Smooth muscle cell of bladder (primary cell): ENCODE measurements at places on chromosomes 12 and 14. TPM values are rescaled to one million over a fixed set of nuclear protein-coding genes. Genes with fewer than 3 reads are reported as not detected.

The RPGRIP1 gene
- not detected in 2 replicates for total RNA-seq

The RTL1 gene
- not detected in 2 replicates for total RNA-seq

The GLIPR1L1 gene
- not detected in 2 replicates for total RNA-seq

The TSPAN9 gene
- total RNA-seq, result 22.0 and 23.3 TPM in 2 replicates

The PTCSC3 gene
- not detected in 2 replicates for total RNA-seq

The PAPLN gene
- total RNA-seq, result 1.8 and 2.4 TPM in 2 replicates

The GPRC5D gene
- not detected in 2 replicates for total RNA-seq

The TESPA1 gene
- not detected in 2 replicates for total RNA-seq

The ABHD12B gene
- total RNA-seq, result under 0.01 TPM in 1 of 2 replicates, not detected in the other

The KRT6C gene
- not detected in 2 replicates for total RNA-seq

The ART4 gene
- total RNA-seq, result under 0.01 TPM in 2 replicates

The MORN3 gene
- total RNA-seq, result 0.57 and 0.65 TPM in 2 replicates

The CPNE8 gene
- total RNA-seq, result 6.4 and 6.7 TPM in 2 replicates

The FAM90A1 gene
- total RNA-seq, result under 0.01 and 0.09 TPM in 2 replicates

The MIP gene
- not detected in 2 replicates for total RNA-seq

The TBC1D30 gene
- 0.18 and 0.28 TPM in 2 replicates for total RNA-seq

The CLEC1B gene
- total RNA-seq, result not detected in 2 replicates

The STON2 gene
- total RNA-seq, result 0.28 and 0.46 TPM in 2 replicates

The TSPAN8 gene
- 0.43 and 4.0 TPM in 2 replicates for total RNA-seq

The CCND2 gene
- 31.9 and 44.0 TPM in 2 replicates for total RNA-seq

The CHGA gene
- total RNA-seq, result not detected in 2 replicates

The RHOJ gene
- total RNA-seq, result 2.0 and 3.4 TPM in 2 replicates

The SLC7A8 gene
- 1.9 and 2.3 TPM in 2 replicates for total RNA-seq

The FLVCR2 gene
- total RNA-seq, result 0.71 and 0.92 TPM in 2 replicates

The GPR68 gene
- 9.7 and 13.3 TPM in 2 replicates for total RNA-seq

The VRTN gene
- total RNA-seq, result not detected in 2 replicates

The SPIC gene
- total RNA-seq, result not detected in 2 replicates

The KLRC3 gene
- not detected in 2 replicates for total RNA-seq

The FBXO21 gene
- total RNA-seq, result 139 and 148 TPM in 2 replicates
